ENCODE measurements at places on chromosomes 11 and 22.

DNA sequence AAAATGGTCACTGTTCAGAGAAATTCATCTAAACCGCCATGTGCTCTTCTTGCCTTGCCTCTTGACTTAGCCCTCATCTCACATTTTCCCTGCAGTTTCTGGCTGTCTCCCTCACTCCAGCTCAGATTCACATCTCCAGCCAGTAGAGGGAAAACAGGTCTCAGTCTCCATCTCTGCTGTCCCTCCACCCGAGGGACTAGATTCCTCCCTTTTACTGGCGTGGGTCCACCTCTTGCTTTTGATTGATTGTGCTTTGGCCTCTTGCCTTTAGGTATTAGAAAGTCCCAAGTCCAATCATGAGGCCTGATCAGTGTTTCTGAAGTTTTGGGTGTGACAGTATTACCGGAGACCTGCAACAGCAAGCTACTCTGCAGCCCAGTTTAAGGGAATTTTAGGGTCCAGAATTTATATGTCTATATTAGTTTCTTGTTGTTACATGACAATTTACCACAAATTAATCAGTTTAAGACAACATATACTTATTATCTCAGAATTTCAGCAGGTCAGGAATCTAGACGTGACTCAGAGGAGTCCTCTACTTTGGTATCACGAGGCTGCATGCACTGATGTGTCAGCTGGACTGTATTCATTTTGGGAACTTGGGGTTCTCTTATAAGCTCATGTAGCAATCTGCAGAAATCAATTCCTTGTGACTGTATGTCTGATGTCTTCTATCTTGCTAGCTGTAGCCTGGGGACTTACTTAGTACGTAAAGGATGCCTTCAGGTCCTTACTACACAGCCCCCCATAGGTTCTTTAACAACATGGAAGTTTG is 805.2 kb upstream of the CCDC90B start:
- DNase-seq = no peak

DNA sequence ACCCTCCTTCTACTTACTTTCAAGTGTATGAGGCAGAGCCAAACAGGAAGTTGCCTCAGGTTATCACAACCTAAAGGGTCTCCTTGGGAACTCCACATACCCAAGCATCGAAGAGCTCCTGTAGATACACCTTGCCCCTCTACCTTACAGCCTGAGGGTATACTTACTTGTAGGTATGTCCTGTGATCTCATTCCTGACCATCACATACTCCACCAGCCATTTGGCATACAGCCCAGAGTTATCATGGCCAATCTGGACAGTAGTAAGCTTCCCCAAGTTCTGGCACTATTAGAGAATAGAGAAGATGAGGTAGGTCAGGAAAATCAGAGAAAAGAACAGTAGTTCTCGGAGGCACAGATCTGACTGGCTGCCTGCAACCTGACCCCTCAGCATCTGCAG is 53.4 kb upstream of the SCUBE2 start:
- no peak for DNase-seq

GRCh38 chr11:64753019-64753379 is 6.8 kb downstream of the PYGM start:
- DNase-seq = no peak

- DNase-seq = no peak
These were observed 6.3 kb downstream of the OSBPL5 start for GRCh38 chr11:3158821-3159220.

DNA sequence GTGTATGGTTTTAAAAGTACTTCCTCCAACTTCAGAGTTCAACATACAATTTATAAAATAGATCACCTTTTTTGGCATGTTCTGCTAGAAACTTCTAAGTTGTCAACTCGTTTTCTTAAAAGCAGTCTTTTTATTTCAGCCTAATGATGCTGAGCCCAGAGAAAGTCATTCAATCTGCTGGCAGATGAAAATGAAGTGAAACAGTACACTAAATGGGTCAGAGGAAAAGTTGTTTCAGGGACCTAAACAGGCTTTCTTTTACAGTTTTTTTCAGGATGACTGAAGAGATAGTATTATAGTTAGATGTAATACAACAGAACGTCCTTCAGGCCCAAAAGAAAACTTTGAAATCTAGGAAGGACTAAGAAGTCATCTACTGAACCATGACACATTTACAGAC is 842.7 kb upstream of the CCDC90B start:
- DNase-seq = no peak

All from activated CD8-positive, alpha-beta T cell treated with anti-CD3 and anti-CD28 coated beads for 36 hours (primary cell).